ENCODE measurements at places on chromosomes 12 and 14. TPM values are rescaled to one million over a fixed set of nuclear protein-coding genes. Genes with fewer than 3 reads are reported as not detected.
A peak's percentile ranks its signal among the peaks of the same experiment; 100 is the strongest.

DNA sequence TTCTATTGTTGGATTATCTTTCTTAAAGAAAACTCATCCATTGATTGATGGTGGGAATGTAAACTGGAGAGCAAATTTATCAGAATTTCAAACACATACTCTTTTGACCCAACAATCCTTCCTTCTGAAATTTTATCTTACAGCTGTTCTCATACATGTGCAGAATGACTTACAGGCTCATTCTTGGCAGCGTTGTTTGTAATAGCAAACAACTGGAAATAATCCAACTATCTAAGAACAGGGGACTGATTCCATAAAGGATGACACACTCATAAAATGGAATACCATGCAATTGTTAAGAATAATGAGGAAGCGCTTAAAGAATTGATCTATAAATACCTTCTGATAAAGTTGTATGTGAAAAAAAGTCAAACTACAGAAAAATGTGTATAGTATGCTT, 24.0 kb downstream of the RHOJ start:
- DNase-seq: no peak

DNA sequence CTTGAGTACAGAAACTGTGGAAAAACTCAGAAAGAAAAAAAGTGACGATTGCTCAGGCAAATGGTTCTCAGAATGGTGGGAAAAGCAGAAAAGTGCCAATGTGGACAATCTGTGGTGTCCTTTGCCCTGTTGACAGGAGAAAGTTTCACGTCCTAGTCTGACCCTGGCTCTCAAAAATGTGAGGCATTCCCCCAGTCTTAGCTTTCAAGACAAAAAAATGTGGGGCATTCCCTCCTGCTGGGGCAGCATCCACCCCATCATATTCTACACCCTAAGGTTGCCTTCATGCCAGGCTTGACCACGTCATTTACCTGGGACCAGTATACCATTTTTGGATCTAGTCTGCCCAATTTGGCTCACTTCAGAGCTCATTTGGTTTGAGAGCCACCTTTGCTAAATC, 20.7 kb upstream of the ANAPC7 start:
- DNase-seq: no peak

- peak; percentile 73 for DNase-seq
Observed at GRCh38 chr12:12983420-12984035, 16.5 kb downstream of the HEBP1 start.

- DNase-seq: no peak
Observed at GRCh38 chr12:55685671-55686070, 22.0 kb downstream of the ITGA7 start.

GRCh38 chr14:102096569-102097188, 9.8 kb upstream of the HSP90AA1 start:
- DNase-seq: peak; percentile 66

DNA sequence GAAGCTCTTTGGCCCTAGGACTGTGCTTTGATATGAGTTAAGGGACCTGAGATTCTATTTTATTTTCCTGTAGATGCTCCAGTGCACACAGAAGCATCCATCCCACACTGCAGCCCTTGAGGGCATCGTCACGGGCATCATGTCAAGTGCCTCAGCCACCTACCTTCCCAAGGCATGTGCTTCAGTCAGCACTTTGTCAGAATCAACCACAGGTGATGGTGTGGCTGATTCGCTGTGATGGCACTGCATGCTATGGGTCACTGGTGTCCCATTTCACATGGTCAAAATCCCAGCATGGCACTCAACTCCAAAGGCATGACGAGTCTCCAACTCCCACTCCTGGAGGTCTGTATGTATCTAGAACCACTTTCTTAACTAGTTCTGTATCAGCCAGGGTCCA, 100.8 kb downstream of the AACS start:
- DNase-seq: no peak

GRCh38 chr12:116508145-116509121, 50.7 kb upstream of the MAP1LC3B2 start:
- DNase-seq: peak; percentile 22

- DNase-seq: no peak
Observed at GRCh38 chr14:22429546-22430294, 159.3 kb downstream of the DAD1 start.

- no peak for DNase-seq
Observed at GRCh38 chr14:55968741-55969140, 149.5 kb upstream of the PELI2 start.

IFI27 gene
- 7.9 TPM for total RNA-seq

DEGS2 gene
- 0.26 TPM for total RNA-seq

NR1H4 gene
- total RNA-seq: not detected

DPPA3 gene
- total RNA-seq: not detected

HOXC4 gene
- total RNA-seq: 0.26 TPM

CABP1 gene
- total RNA-seq: under 0.01 TPM

GALNT16 gene
- 8.5 TPM for total RNA-seq

C12orf54 gene
- not detected for total RNA-seq

CLEC2D gene
- 5.1 TPM for total RNA-seq

All from fibroblast of lung (primary cell).